ENCODE measurements at places on chromosomes 6 and 20. TPM values are rescaled to one million over a fixed set of nuclear protein-coding genes. Genes with fewer than 3 reads are reported as not detected.

- no peaks in the 10 kb centered on the region for H3K36me3 ChIP-seq
- H3K27me3 ChIP-seq = peaks cover 28% of the 10 kb centered on the region
- H3K27ac ChIP-seq = peak overlapping the region; percentile 73
Observed at GRCh38 chr20:50691573-50692551, 520 bp upstream of the RIPOR3 start.

- H3K36me3 ChIP-seq = no peaks in the 10 kb centered on the region
- no peak for DNase-seq
- no peaks in the 10 kb centered on the region for H3K27me3 ChIP-seq
- H3K27ac ChIP-seq = peak overlapping the region; percentile 8
Observed at GRCh38 chr20:48716086-48716485, 111.7 kb downstream of the PREX1 start.

GRCh38 chr6:113782636-113783035 is 74.5 kb upstream of the MARCKS start:
- DNase-seq = no peak
- H3K27me3 ChIP-seq = no peaks in the 10 kb centered on the region
- no peak overlapping the region for H3K4me3 ChIP-seq

- H3K4me3 ChIP-seq = no peak overlapping the region
- H3K27me3 ChIP-seq = no peaks in the 10 kb centered on the region
- H3K27ac ChIP-seq = peak overlapping the region; percentile 71
- peak; percentile 45 for DNase-seq
Observed at GRCh38 chr6:111683749-111684267, 78.1 kb upstream of the TRAF3IP2 start.

VSX1 gene
- total RNA-seq = not detected

Data from stomach (tissue), 19 donors.